Skin of body (tissue), 3 donors: ENCODE measurements at places on chromosomes 11 and 22. TPM values are rescaled to one million over a fixed set of nuclear protein-coding genes. Genes with fewer than 3 reads are reported as not detected.
A peak's percentile ranks its signal among the peaks of the same experiment; 100 is the strongest.

CYB5R2 gene
- total RNA-seq: 13.8 TPM

- DNase-seq: no peak
These were observed 46.5 kb downstream of the POLD3 start for GRCh38 chr11:74638869-74639268.

GRCh38 chr11:102485095-102485722 lies 32.6 kb upstream of the TMEM123 start:
- DNase-seq: no peak

GRCh38 chr11:121929581-121929980 lies 186.4 kb downstream of the BLID start:
- DNase-seq: peak; percentile 65

DNA sequence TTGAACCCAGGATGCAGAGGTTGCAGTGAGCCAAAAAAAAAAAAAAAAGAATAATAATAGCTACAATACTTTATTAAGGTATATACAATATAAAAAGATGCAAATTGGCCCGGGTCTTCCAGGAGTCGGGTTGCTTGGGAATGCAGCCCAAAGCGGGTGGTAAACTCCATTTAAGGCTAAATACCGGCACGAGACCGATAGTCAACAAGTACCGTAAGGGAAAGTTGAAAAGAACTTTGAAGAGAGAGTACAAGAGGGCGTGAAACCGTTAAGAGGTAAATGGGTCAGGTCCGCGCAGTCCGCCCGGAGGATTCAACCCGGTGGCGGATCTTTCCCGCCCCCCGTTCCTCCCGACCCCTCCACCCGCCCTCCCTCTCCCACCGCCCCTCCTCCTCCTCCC lies 143.3 kb downstream of the DLG2 start:
- no peak for DNase-seq

INPP5J gene
- total RNA-seq: 0.39 TPM

- no peak for DNase-seq
These were observed 34.0 kb downstream of the NXPE1 start for GRCh38 chr11:114525682-114526081.

- DNase-seq: no peak
These were observed 7.5 kb downstream of the SERPIND1 start for GRCh38 chr22:20781272-20781990.

MS4A6E gene
- total RNA-seq: not detected

GRCh38 chr11:102476812-102477211 lies 24.2 kb upstream of the TMEM123 start:
- peak; percentile 18 for DNase-seq

DNA sequence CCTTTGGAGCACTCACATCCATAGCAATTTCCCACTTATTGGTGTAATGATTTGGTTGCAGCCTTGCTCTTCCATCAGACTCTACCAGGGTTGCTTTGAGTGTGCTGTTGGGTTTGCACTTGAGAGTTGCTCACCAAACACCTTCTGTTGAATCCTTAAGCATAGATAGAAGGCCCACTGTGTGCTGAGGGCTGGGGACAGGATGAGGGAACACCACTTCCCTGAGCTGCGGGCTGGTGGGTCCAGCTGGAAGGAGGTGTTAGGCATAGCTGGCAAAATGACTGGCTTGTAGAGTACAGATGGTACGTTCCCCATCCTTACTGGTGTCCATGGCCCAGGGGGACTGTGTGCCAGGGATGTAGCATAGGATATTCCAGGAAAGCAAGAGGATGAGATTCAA lies 3.9 kb downstream of the PRDM11 start:
- no peak for DNase-seq

- DNase-seq: no peak
These were observed 18.0 kb upstream of the DRD2 start for GRCh38 chr11:113493206-113493605.

MS4A4E gene
- 0.49 TPM for total RNA-seq

DNA sequence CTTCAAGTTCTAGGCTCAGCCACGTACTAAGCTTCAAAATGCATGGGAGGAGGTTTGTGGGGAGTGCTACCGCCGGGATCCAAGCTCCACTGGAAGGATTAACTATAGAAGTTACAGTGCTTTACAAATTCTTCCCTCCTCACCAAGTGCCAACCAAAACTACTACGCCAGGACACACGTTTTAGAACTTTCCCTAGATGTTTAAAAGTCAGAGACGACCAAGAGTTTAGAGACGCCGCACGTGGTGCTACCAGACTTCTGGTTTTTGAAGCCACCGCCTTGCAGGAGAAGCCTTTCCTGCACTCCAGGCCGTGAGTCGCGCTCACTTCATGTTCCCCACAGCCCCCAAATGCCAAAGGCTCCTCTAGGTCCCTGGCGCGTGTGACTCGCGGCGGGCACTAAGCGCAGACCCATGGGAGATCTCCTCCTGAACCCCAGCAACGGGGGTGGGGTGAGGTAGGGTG lies 734 bp downstream of the SNU13 start:
- peak; percentile 18 for DNase-seq

- no peak for DNase-seq
These were observed 21.8 kb downstream of the CSF2RB start for GRCh38 chr22:36935313-36935610.

- no peak for DNase-seq
These were observed 2269.3 kb upstream of the RAG2 start for GRCh38 chr11:38867338-38867737.

DNA sequence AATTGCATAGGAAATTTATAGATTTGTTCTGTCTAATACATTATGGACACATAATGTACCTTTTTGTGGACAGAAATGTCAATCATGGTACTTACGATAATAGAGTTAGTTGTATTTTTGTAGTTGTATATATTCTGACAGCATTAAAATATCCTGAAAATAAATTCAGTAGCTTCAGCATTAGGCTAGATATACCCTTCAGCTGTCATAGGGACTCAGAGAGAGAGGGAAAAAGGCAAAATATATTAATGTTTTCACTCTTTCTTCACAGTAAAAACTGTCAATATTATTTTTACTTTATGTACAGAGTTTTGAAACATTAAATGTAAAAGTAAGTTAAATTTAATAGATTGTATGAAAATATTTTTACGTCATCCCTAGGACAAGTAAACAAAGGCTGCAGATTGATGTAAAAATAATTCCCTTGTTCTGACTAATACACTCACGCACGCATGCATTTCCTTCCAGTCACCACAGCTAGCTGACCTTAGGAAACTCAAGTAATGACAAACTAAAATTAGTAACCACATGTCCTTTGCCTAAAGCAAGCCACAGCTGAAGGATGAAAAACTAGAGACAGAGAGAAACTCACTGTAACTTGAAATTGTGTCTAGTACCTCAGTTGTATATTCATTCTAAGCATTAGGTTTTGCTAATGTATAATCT lies 104.7 kb upstream of the CARD18 start:
- DNase-seq: peak; percentile 24

- DNase-seq: no peak
These were observed 30.2 kb upstream of the B3GNT6 start for GRCh38 chr11:77003963-77004362.

GRCh38 chr22:50125029-50125428 lies 35.2 kb downstream of the MOV10L1 start:
- no peak for DNase-seq

GRCh38 chr11:3824714-3825472 lies 15.9 kb downstream of the RHOG start:
- DNase-seq: no peak

DNA sequence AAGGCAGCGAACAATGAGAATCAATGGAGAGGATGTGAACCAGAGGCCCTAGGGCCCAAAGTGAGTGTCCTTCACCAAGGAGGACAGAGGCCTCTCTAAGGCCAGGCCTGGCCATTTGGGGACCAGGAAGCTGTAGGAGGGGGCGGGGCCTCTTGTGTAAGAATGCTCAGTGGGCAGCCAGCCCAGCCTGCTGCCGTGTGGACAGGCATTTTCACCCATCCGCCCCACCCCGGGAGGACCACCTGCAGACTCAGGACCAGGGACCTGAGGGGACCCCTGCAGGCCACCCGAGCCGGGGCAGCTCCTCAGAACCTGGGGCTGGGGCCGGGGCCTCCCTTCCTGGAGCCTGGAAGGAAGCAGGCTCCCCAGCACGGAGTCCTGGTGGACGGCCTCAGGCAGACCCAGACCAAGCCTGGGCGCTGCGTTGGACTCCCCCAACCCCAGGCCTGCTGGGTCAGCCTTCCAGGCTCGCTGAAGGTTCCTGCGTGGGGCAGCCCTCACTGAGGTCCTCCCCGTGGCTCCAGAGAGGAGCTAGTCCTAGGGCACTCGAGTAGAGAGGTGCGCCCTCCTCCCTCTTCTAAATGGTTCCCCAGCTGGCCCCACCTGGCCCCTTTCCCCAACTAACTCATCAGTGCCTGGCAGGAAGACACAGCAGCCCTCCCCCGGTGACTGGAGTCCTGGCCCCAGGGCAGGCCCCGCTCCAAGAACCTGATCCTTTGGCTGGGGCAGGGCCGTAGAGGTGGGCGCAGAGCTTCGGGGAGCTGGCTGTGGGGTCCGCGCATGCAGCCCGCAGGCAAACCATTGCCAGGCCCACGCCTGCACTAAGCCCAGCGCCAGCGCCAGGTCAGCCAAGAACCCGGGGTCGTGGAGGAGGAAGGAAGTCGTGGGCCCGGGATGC lies 1.5 kb upstream of the TRABD start:
- DNase-seq: no peak

GRCh38 chr11:77410076-77410827 lies 63.6 kb downstream of the PAK1 start:
- no peak for DNase-seq
